Brain pericyte (primary cell): ENCODE measurements at places on chromosomes 16 and 17.

DNA sequence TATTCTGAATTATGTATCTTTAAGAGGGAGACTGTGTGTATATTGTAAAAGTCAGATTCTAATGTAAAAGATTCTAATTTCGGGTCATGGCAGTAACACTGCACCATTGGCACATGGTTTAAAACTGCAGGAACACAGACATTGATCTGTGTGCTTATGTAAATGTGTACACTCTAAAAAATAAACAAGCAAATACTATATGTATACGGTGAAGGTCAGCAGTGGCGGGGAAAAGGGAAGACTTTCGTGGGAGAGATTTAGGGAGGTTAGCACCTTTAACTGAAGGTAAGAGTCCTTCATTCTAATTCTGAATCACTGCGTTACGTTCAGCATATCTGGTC is 157.8 kb upstream of the FAM20A start:
- no peak for DNase-seq

GRCh38 chr17:1019451-1019850 is 22.5 kb downstream of the TIMM22 start:
- no peak for DNase-seq

DNA sequence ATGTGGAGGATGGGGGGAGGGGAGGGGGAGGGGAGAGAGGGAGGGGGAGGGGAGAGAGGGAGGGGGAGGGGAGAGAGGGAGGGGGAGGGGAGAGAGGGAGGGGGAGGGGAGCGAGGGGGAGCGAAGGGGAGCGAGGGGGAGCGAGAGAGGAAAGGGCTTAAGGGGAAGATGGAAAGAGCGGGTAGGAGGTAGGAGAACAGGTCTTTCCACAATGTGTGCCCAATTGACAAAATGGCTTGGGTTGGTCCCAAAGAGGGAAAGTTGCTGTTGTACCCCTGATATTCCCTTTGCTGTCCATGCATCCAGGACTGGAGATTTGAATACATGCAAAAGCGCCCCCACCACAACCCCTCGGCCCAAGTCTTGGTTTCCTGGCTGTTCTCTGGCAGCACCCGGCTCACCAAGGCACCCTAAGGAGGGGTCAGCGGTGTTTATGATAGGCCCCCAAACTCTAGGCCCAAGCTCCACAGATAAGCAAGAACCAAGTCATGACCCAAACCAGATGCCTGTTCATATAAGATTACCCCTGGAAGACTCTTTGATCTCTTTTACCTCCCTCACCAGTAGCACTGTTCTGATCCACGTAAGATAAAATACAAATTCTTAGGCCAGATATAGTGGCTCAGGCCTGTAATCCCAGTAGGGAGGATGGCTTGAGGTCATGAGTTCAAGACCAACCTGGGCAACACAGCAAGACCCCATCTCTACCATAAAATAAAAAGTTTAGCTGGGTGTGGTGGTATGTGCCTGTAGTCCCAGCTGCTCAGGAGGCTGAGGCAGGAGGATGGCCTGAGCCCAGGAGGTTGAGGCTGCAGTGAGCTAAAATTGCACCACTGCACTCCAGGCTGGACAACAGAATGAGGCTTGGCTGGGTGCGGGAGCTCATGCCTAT is 119.6 kb downstream of the ZFHX3 start:
- DNase-seq: no peak

- no peak for DNase-seq
Observed at GRCh38 chr16:15396948-15397594, 1.5 kb downstream of the MPV17L start.

GRCh38 chr16:83953796-83954576 is 946 bp downstream of the OSGIN1 start:
- no peak for DNase-seq

DNA sequence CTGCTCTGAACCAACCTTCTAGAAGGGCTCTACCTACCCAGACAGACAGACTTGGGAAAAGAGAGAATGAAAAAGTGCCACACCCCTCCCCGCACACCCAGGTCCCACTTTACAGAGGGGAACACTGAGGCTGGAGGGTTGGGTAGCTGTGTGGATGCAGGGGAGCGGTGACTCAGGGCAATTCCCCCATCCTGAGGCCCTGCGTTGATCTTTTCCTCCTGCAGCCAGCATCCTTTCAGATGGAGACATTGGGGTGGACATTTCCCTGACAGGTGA is 10.0 kb downstream of the CETP start:
- no peak for DNase-seq

GRCh38 chr17:52147872-52148271 is 10.6 kb downstream of the CA10 start:
- no peak for DNase-seq

DNA sequence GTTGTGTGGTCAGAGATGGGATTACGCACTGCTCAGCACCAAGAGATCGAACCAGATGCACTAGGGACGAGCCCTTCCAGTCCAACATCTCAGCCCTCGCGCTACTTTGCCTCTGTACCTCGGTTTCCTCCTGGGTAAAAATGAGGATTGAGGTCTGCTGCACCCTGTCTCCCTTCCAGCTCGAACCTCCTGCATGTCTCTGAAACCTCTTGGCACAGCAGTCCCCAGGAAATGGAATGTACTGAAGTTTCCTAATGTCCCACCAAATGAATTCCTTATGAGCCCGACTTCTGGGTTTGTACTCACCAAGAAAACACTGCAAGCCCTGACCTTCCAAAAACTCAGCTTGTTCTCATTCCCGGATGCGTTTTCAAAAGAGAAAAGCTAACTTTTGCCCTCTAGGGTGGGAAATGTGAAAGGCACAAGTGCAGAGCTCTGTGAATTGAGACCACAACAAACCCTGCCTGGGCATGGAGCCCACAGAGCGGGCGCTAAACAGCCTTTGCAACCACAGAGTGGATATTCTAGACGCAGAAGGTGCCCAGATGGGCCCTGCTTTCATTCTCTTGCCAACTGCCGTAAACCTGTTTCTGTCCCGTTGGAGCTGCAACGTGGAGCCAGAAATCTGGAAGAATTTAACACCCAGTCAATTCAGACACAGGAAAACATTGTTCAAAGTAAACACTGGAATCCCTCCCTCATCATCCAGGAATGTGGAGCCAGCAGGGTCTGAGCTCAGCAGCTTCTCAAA is 10.3 kb downstream of the CDRT4 start:
- peak; percentile 72 for DNase-seq

- DNase-seq: no peak
Observed at GRCh38 chr17:56109836-56110235, 43.4 kb upstream of the ANKFN1 start.

GRCh38 chr16:78800523-78800922 is 701.1 kb downstream of the WWOX start:
- no peak for DNase-seq

GRCh38 chr17:76371656-76372628 is 12.5 kb upstream of the SPHK1 start:
- peak; percentile 95 for DNase-seq

GRCh38 chr17:42126836-42127235 is 4.2 kb downstream of the HSPB9 start:
- no peak for DNase-seq

DNA sequence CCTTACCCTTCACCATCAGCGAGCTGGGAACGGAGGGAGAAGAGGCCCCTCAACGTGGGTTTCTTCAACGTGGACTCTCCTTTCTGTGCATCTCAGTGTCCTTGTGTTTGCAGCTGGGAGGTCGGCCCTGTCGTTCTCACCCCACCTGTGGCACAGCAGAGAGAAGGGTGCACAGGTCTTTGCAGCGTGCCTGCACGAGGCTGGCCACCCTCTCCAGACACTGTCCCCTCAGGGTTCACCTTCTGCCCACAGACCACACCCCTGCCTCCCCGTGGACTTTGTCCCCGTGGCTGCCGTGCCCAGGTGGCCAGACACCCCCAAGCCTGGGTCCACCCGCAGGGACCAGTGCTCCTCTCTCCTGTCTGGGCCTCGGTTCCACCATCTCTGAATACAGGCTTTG is 7.3 kb upstream of the WDR45B start:
- no peak for DNase-seq

- no peak for DNase-seq
Observed at GRCh38 chr17:14303343-14304221, 2.7 kb downstream of the HS3ST3B1 start.

GRCh38 chr16:5932906-5933305 is 835.3 kb upstream of the EEF2KMT start:
- DNase-seq: no peak
